COLO829 (cell line): ENCODE measurements at places on chromosomes 7 and 10.

DNA sequence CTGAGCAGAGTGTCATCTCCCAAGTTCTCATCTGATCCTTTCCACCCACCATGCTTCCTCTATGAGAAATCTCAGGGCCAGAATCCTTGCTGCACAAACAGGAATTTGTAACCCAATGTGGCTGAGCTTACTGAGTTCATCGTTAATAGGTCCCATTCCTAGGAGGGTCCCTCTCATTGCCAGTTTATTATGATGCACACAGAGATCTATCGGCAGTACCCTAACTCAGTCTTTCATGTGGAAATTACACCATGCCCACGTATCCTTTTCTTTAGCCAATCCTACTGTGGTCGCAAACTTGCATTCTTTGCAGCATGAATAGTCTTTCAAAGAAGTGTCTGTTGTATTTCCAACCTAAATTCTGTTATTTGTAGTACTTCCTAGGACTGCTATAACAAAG, 12.1 kb downstream of the TMEM236 start:
- no peak for DNase-seq

DNA sequence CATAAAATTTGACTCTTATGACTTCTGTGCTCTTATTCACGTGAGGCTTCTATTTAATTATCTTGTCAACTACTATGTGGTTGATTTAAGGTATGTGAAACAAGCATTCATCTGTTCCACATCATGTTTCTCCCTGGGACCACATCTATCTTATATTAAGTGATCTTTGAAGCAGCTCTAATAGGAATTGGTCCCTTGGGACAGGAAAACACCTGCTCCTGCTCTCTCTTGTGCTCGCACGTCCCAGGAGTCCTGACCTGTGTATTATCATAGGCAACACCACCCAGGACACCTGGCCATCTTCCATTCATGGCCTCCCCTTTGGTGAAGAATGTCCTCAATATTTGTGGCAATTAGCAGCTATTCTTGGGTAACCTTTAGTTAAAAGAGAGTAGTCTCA, 269.2 kb downstream of the NRG3 start:
- no peak for DNase-seq

GRCh38 chr10:105413997-105414396, 772.9 kb downstream of the SORCS3 start:
- no peak for DNase-seq

DNA sequence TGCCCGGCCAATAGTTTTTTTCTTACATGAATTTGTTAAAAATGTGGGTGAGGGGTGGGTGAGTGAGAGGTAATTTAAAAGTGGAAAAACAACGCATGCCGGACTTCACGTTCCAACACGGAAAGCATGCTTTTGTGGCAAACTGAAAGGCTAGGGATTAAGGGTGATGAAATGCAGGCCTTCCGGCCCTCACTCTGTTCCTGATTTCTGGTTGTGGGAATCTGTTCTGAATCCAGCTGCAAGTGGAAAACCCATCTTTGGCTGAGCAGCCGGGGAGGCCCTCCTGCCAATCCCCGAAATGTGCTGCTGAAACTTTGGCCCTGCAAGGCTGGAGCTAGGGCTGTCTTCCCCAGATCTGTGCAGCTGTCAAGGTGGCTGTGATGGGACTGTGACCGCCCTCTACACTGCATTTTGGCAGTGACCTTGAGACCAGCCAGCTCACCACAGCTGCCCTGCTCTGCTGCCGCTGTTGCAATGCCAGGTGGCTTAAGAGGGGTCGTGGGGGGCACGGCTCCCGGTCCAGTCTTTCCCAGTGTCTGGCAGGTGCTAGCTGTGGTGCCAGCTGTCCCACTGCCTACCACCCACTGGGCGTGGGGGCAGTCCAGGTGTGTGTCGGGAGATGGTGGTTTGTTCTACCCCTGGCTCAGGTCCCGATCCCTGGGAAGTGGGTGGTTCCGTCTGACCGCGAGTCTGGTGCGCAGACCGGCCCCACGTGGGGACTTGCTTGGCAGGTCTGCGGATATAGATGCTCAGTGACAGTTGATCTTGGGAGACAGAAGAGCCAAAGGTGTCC, 39.0 kb downstream of the TET1 start:
- DNase-seq: no peak

DNA sequence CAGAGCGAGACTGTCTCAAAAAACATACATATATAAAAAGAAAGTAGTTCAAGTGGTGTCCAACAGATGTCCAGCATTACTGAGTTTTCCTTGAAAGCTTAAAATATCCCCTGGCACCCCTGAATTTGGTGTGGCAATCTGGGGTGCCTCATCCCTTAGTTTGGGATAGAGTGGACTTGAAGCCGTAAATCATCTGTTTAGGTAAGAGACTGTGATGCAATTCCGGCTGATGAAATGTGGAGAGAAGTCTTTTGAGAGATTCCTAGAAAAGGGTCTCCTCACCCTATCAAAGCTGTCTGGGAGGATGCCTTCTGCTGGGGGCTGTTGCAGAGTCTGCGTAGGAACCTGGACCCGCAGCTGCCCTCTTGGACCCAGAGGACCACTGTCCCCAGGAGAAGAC, 408.0 kb downstream of the RPS24 start:
- DNase-seq: no peak
